Hindlimb muscle (tissue), 1 donor: ENCODE measurements at places on chromosomes 1 and 21.

GRCh38 chr1:60847855-60848582 is 234.3 kb upstream of the NFIA start:
- no peak for DNase-seq

GRCh38 chr21:27772816-27773215 is 805.9 kb upstream of the ADAMTS5 start:
- DNase-seq = no peak

DNA sequence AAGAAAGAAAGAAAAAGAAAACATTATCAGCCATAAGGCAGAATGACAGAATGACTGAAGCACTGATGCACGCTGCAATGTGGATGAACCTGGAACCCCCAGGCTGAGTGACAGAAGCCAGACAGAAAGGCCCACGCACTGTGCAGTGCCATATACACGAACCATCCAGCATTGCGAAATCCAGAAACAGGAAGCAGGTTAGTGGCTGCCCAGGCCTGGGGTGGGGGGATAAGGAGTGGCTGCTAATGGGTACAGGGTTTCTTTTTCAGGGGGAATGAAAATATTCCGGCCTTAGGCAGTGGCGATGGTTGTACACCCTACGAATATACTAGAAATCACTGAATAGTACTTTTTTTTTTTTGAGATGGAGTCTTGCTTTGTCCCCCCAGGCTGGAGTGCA is 57.0 kb downstream of the CHD5 start:
- DNase-seq = no peak

GRCh38 chr1:223486932-223487886 is 94.0 kb downstream of the CCDC185 start:
- no peak for DNase-seq

DNA sequence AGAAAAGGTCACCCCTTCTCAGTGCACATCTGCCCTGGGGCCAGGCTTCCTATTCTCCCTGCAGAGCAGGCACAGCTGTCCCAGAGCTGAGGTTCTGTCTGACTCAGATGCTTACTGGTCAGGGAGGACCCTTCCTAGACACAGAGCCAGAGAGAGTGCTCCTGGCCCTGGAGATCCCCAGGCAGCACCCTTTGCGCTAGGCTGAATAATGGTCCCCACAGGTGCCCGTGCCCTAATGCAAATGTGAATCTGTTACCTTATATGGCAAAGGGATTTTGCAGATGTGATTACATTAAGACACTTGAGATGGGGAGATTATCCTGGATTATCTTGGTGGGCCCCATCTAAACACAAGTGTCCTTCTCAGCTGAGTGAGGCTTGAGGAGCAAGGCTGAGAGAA is 2.6 kb upstream of the TNNI1 start:
- DNase-seq = no peak

DNA sequence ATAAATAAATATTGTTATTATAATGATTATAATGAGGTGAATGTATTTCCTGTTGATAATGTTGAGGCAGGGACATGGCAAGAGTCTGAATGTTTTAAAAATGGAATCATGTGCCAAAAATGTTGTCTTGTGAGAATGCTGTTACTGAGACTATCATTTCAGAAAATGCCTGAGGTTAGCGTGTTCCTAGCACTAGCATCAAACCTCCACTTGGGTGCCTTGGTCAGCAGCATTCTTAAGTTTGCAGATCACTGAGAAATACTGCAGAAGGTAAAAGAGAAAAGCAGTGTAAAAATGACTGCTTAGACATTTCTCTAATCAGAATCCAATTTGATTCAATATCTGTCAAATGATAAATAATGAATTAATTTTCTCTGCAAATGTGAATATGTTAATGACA is 50.8 kb downstream of the OLFM3 start:
- no peak for DNase-seq
